Upper lobe of right lung (tissue), 1 donor: ENCODE measurements at places on chromosomes 3 and 15. TPM values are rescaled to one million over a fixed set of nuclear protein-coding genes. Genes with fewer than 3 reads are reported as not detected.
A peak's percentile ranks its signal among the peaks of the same experiment; 100 is the strongest.

DNA sequence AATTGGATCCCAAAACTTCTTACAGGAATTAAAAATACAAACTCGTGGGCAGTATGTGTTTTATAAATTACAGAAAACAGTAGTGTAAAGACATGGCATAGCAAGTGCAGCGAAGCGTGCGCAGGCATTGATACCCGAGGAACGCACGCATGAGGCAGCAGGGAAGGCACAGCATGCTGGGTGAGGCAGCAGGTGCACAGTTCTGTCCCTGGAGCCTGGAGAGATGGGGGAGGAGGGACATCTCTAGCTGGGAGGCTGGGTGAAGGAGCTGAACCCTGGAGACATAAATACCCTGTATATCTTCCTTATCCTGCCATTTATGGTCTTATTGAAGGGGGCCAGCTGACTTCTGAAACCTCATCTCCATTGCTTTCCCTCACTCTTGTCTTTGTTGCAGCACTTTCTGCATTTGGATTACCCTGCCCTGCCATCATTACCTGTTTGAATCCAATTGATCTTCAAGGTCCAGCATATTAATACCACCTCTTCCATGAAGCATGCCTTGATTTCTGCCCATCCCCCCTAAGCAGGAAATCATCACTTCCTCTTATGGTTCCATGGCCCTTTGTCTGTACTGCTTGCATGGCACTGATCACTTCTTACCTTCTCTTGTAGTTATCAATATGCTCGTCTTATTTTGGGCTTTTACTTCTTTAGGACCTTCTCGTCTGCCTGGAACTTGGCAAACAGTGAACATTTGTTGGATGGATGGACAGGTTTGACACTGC, 20.5 kb downstream of the LPP start:
- DNase-seq, result no peak

- no peak for DNase-seq
These were observed 64.4 kb downstream of the PHC3 start for GRCh38 chr3:170117134-170117533.

DNA sequence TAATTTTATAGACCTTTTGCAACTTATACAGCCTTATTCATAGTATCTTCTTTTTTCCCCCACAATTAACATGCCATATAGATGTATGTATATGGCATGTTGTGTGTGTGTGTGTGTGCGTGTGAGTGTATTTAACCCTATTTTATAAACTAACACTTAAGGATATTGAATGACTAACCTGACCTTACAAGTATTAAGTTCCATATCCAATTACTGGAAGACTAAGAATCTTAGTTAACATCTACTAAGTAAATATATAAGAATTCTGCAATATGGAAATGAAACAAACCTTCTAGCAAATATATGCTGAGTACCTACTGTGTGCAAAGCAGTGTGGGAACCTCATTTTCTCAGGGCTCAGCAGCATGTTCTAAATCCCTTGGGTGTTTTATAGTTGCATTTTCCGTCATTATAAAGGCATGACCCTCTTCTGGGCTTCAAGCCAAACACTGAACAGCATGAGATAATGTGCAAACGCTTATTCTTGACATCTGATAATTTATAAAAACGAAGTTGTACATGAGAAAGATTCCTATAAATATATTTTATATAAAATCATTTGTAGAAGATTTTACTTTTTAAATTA, 105.5 kb downstream of the NLGN1 start:
- DNase-seq, result no peak

DNA sequence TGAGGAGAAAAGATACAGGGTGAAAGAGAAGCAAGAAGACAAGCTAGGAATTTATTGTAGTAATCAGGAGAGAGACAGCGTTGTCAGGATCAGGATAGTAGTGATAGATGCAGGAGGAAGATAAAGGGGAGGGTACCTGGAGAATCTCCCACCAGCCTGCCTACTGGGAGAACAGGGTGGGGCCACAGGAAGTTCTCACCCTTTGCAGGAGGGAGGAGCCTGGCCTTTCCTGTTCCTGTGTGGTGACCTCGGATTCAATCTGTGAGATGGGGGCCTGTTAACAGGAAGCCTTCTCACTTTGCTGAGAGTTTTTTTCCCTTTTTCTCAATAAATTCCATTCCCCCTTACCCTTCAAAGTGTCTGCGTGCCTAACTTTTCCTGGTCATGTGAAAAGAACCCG, 37.6 kb downstream of the GMPS start:
- no peak for DNase-seq

GRCh38 chr3:140906785-140907184, 34.9 kb upstream of the SLC25A36 start:
- no peak for DNase-seq

- no peak for DNase-seq
These were observed 289.0 kb upstream of the RASGRP1 start for GRCh38 chr15:38853608-38854007.

DNA sequence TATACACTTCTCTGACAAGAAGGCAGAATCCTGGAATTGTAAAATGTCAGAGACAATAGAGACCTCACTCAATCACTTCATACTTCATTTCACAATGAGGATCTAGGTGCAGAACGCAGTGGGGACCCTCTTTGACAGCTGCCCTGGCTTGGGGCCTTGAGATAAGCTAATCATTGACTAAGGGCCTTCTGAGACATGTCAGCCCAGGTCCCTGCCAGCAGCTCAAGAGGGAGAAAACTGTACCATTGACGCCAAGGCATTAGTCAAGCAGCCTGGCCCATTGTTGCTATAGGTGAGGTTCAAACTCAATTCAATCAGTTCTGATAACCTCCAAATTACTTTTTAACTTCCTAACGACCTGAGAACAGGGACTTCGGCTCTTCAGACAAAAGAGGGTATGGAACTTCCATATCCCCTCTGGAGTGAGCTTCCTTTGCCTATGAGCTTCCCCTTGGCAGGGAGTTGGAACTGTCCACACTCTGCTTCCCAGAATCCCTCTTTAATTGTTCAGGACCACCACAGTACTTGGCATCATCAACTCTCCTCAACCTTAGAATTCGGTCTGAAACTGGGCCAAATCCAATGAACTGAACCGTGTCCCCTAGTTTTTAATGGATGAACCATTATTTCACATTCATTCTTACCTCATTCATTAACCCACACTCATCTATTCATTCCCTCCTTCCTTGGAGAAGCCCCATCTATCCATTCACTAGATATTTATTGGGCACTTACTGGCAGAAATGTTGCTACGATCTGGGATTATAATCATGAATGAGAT, 1.5 kb upstream of the CYP8B1 start:
- no peak for DNase-seq

DNA sequence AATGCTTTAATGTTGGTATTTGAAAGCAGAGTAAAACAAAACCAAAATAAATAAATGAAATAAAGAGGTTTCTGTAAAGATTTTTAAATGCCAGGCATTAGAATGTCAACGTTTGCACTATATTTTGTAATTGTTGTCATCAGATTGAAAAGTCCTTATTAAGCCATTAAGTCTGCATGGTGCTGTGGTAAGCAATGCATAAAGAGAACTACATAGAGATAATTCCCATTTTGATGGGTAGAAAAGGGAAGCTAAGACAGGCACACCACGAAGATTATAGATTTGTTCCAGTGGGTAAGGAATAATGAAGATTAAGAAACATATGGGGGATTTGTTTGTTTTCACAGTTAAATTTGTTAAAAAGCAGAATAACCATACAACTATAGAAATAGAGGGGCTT, 52.5 kb upstream of the PPARG start:
- DNase-seq, result no peak

DNA sequence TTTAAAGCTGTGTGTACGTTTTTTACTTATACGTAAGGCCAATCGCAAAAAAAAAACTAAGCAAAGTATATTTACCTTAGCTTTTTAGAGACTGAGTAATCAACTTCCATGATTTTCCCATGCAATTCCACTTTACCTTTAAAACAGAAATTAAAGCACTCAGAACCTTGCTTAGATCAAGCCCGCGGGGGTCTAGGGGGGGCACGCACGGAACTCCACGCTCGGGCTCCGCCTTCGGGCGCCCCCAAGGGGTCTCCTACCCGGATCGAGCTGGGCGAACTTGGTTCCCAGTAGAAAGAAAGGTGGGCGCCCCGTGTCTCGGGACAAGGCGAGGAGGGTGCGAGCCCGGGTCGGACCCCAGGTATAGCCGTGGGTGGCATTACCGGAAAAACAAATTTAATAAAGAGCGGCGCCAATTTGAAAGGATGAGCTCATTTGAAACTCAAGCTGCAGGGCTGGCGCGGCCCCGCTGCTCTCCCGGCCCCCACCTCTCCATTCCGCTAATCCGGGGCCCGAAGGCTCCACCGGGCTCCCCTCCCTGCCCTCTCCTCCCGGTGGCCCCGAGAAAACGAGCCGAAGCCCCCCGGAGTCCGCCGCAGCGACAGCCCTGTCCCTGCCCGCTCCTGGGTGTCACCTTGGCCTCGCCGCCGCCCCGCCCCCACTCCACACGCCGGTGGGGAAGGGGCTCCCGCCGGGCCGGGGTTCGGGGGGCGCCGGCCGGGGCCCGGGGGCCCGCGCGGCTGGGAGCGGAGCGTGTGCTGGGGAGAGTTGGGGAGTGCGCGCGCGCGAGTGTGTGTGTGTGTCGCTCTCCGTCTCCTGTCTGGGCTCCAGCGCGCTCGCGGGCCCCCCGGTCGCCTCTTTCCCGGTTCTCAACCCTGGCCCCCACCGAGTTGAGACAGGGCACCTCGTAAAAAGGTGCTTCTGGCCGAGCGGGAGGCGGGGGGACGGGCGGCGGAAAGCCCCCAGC, 1.5 kb downstream of the IGF2BP2 start:
- peak; percentile 73 for DNase-seq

DNA sequence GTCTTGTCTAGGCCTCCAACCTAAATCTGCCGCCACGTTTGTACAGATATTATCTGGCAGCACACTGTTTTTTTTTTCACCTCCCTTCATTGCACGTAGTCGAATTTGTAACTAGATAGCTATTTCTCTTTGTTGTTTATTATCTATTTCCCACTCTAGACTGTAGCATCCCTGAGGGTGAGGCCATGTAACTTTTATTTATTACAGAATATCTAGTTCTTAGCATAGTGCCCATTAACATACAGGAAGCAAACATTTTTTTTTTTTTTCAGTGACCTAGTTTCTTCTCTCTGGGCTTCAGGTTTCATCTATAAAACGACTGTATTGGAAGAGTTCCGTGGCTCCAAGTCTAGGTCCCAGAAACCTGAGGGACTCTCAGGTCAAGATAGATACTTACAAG, 354.3 kb downstream of the FGF12 start:
- no peak for DNase-seq

DNA sequence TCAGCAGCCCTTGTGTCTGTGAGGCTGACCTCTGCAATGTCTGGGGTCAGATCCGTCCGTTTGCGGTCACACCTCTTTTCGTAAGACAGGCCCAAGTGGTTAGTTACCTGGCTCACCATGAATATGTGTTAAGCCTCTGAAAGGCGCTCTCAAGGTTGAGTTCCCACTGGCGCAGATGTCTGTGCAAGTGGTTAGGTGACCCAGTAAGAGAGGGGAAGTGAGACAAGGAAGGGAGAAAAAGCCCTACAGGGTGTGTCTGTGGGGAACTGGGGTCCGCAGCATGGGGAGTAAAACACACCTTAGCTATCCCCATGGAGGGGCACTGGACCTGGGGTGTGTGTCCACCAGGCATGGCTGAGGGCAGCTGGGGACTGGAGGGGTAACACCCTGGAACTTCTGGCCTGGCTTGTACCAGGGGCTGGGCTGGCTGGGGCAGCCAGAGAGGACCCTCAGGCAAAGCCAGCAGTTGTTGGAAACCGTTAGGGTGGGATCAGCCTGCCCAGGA, 391.6 kb upstream of the PROK2 start:
- no peak for DNase-seq

DNA sequence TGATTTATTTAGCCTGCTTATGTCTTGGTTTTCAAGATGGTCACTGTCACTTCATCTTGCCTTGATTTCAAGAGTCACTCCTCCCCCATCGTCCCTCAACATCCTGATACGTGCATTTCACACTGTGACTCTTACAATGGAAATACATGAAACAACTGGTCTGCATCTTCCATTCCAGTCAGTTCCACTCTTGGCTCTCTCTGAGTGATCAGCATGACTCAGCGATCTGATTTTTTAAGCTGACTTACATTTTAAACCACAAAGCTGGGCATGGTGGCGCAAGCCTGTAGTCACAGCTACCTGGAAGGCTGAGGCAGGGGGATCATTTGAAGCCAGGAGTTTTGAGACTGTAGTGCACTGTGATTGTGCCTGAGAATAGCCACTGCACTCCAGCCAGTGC, 271.2 kb upstream of the ROPN1 start:
- no peak for DNase-seq

- DNase-seq, result no peak
These were observed 462.3 kb upstream of the SGO1 start for GRCh38 chr3:20648294-20648693.

GRCh38 chr3:10758304-10759037, 57.6 kb upstream of the SLC6A11 start:
- DNase-seq, result no peak

MINAR1 gene
- total RNA-seq, result 0.26 TPM

MYZAP gene
- 30.9 TPM for total RNA-seq

GPD1L gene
- 84.1 TPM for total RNA-seq

CLEC3B gene
- total RNA-seq, result 265 TPM

B2M gene
- total RNA-seq, result 4,033 TPM

KBTBD8 gene
- total RNA-seq, result 6.0 TPM

EPHA6 gene
- total RNA-seq, result not detected

FETUB gene
- not detected for total RNA-seq

GRM7 gene
- total RNA-seq, result not detected
